Sciatic nerve (tissue), 2 donors: ENCODE measurements at places on chromosomes 4 and X. TPM values are rescaled to one million over a fixed set of nuclear protein-coding genes. Genes with fewer than 3 reads are reported as not detected.

- DNase-seq, result no peak
Observed at GRCh38 chrX:122739770-122740169, 444.3 kb upstream of the GRIA3 start.

DNA sequence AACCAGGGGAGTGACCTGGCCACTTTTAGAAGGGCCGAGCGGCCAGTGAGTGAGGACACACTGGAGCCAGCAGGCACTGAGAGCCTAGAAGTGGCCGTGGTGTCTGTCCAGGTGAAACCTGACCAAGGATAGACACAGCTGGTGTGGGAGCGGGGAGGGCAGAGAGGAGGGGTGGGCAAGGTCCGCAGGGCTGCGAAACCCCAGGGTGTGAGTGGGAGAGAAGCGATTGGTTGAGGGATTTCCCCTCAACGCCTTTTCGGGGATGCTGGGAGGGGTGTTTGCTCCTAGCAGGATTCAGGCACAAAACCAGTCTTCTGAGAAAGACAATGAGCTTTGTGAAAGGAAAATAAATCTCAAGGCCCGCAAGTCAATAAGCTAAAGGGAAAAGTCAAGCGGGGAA, 33.2 kb upstream of the ARSD start:
- no peak for DNase-seq

DNA sequence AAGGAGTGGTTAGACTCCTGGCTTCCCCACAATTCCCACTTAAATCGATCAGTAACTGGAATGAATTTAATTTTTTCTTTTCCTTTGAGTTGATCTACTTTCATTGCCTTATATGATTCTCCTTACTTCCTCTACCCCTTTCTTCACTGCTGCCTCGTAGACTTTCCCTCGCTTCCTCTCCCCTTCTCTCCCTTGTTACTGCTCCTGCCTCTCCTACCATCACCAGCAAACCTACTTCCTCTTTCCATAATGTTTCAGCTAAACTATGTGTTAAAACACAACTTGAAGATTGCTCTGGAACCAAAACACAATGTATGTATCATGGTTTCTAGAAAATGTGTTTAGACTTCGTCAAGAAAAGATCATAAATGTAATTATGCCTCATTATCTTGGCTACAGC, 132.0 kb upstream of the TET2 start:
- no peak for DNase-seq

DNA sequence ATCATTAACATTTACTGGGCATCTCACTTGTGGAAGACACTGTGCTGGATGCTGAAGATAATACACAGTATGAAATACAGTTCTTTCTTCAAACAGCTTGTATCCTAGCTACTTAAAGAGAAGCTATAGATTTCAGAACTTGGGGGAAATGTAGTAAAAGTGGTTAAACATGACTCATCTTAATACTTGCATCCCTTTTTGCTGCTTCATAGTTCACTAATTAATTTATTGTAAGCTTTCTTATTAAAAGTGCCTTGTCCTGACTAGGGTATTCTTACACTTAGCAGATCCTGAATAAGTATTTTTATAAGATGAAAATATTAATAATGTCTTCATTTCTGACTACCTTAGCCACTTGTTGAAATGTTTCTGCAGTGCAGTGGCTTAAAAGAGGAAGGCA, 132.8 kb upstream of the STIM2 start:
- no peak for DNase-seq

DNA sequence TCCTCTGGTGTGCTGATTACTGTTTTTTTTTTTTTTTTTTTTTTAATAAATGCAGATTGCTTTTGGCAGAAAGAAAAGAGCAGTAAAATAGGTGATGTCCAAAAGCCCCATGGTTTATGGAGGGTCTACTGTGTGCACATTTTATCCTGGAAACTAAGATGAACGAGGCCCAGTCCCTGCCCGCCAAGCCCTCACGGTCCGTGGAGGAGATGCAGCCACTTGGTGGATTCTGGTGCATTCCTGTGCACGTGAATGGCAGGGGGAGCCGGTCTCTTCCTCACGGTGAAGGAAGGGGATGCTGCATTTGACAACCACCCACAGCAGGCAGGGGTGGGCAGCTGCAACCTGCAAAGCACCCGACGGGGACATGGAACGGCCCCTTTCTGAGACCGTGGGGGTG, 100.2 kb upstream of the AFAP1 start:
- DNase-seq, result no peak

The ADGRG2 gene
- 5.3 TPM for total RNA-seq

The SPANXA2 gene
- not detected for total RNA-seq

The HS3ST1 gene
- total RNA-seq, result 3.2 TPM
